Lung (tissue), 17 donors: ENCODE measurements at places on chromosomes 4 and X.

- DNase-seq, result no peak
Observed at GRCh38 chr4:111269439-111269838, 646.6 kb upstream of the PITX2 start.

DNA sequence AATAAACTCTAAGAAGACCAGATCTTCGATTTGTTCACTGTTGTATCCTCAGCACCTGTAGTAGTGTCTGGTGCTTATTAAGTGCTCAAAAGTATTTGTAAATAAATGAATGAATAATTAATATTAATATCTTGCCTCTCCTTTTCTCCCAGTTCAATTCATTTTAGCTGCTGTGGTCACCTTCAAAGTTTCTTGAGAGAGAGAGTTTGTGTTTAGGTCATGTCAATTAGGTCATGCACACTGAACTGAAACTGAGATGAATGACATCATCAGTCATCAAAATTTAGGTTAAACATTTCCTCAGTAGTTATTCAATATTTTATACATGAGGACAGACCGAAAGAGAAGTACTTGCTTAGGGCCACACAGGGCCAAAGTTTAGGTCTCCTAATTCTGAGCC lies 73.5 kb downstream of the ANXA3 start:
- DNase-seq, result no peak

DNA sequence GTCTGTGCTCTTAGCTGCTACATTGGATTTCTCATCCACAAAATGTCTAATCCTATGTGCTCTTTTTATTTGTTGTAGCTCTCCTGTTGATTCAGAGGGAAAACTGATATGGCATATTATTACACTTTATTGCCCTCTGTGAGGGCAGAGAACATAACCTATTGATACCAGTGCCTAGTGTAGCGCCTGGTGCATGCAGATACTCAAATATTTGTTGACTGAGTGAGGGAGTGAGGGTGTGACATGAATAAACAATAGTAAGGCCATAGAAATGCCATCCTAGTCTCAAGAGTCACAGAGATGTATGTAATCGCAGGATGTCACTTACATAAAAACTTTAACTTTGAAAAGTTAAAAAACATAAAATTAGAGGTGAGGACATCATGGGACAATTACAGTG lies 159.1 kb downstream of the SHROOM3 start:
- DNase-seq, result no peak

- peak; percentile 75 for DNase-seq
Observed at GRCh38 chr4:23889814-23890341, at the start of gene PPARGC1A. PPARGC1A (minus strand) TSS chr4:23890047; CDS start chr4:23889957, 90 bp downstream.

- no peak for DNase-seq
Observed at GRCh38 chr4:176539091-176539784, 219.5 kb downstream of the SPCS3 start.

GRCh38 chr4:108644237-108644636 lies 6.2 kb upstream of the OSTC start:
- no peak for DNase-seq

- no peak for DNase-seq
Observed at GRCh38 chr4:163598028-163598427, 103.5 kb downstream of the TMA16 start.

- DNase-seq, result no peak
Observed at GRCh38 chr4:163565226-163566135, 71.0 kb downstream of the TMA16 start.

- DNase-seq, result no peak
Observed at GRCh38 chrX:70331161-70331560, 41.3 kb downstream of the KIF4A start.

- DNase-seq, result peak; percentile 60
Observed at GRCh38 chrX:133171962-133172708, 46.0 kb downstream of the TFDP3 start.

- DNase-seq, result no peak
Observed at GRCh38 chr4:176762661-176763308, 29.9 kb downstream of the VEGFC start.

- no peak for DNase-seq
Observed at GRCh38 chrX:33285550-33285949, 74.2 kb upstream of the DMD start.

GRCh38 chrX:149205937-149206336 lies 299.2 kb downstream of the IDS start:
- no peak for DNase-seq

GRCh38 chrX:41621222-41621723 lies 67.5 kb upstream of the GPR34 start:
- no peak for DNase-seq

DNA sequence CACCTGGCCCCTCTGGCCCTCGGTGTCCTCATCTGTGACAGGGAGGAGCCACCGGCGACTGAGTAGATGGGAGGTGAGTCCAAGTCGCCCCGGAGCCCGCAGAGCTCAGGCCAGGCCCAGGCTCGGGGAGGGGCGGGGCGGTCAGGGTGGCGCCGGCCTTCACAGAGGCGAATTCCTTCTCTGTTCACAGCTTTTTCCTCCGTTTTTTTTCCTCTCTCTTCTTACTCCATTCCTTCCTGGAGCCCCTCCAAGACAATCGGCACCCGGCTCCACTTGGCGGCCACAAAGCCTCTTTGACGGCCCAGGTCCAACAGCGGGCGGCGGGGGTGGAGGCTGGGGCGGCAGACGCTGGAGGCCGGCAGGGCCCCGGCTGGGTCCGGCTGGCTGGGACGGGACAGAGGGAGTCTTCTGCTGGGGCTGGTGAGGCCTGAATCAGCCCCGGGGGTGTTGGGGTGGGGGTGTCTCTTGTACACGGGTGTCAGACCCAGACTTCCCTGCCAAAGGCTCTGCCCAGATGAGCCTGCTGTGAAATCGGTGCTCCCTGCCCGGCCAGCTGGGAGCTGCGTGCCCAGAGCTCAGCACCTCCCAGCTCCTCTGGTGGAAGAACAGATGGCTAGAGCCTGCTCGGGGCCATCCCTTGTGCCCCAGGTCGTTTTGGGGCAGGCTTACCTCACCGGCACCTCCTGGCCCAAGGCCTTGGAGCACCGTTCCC lies 22.6 kb downstream of the FGFRL1 start:
- peak; percentile 94 for DNase-seq

DNA sequence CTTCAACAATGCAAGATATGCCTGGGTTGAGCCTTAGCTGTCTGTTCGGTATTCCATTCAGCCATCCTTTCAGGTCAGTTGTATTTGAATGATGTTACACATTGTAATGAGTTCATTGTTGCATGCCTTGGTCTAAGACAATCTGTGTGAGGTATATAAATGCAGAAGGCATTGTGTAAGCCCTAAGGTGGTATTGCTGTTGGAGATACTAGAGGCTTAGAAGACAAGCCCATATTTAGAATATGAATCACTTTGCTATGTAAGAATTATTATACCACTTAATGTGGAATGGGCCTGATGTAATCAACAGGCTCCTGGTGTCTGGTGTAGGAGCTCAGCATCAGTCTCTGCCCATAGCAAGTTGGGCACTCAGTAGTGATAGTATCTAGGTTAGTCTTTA lies 473.4 kb upstream of the GNPDA2 start:
- DNase-seq, result no peak
